Inflammatory macrophage (primary cell): ENCODE measurements at places on chromosomes 11 and 22.

DNA sequence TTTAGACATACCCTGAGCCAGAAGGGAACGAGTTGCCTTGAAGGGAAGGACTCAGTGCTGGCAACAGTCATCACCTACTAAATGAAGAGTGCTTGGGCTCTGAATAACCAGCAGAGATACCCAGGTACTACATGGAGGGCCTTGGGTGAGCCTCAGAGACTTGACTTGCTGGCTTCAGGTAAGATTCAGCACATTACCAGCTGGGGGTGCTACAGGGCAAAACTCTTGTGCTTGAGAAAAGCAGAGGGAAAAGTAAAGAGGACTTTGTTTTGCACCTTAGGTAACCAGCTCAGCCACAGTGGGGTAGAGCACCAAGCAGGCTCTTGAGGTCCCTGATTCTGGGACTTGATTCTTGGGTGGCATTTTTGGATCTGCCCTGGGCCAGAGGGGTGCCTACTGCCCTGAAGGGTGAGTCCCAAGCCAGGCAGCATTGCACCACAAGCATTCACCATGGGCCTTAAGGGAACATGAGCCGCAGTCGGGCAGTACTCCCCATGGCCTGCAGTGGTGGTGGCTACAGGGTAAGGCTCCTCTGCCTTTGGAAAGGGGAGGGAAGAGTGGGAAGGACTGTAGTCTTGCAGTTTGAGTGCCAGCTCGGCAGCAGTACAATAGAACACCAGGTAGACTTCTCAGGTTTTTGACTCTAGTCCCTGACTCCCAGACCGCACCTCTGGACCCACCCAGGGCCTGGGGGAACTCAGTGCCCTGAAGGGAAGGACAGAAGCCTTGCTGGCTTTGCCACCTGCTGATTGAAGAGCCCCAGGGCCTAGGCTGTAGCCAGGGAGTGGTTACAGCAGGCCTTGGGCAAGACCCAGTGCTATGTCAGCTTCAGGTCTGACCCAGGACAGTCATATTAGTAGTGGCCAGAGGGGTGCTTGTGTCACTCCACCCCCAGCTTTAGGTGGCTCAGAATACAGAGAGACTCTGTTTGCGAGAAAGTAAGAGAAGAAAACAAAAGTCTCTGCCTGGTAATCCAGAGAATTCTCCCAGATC, 22.7 kb upstream of the PLEKHA7 start:
- no peak for DNase-seq

DNA sequence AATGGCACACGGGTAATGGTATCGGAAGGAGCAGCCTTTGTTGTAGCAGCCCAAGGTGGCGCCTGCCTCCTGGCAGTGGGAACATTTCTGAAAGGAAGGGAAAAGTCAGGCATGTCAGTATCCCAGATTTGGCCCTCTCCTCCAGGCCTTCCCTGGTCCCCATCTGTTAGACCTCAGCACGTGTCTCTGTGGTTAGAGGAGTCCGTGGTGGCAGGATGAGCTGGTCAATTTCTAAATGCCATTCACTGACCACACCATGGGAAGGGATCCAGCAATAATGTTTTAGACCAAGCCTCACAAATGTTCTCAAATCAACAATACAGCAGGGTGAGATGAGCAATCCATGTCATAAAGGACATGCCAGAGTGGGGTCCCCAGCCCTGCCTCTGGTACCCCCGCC, 49.0 kb upstream of the CYP2D6 start:
- DNase-seq, result no peak

GRCh38 chr11:114395736-114396135, 4.6 kb downstream of the C11orf71 start:
- no peak for DNase-seq

GRCh38 chr11:17786824-17787525, 52.4 kb downstream of the KCNC1 start:
- DNase-seq, result no peak

- peak; percentile 59 for DNase-seq
Measured at GRCh38 chr11:36373016-36374010, 77.2 kb downstream of the PRR5L start.

DNA sequence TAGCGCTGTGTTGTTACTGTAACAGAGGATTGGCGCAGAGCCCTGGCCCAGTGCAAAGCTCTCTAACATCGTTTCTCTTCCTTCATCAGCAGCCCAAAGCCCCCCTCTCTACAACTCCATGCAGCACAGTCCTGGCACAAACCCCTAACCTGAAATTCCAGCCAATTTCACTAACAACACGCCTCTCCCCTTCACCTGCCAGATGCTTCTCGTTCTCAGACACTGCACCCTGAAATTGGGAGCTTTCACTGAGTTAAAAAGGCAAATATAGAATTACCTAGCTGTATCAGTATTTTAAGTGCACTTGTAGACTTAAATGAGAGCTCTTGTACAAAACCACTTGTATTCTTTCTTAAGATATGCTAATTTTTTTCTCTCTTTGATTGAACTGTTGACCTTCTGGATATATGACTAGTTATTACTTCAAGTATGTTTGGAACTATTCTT, 16.3 kb downstream of the GRAP2 start:
- no peak for DNase-seq

GRCh38 chr11:19777039-19777376, 64.4 kb downstream of the NAV2 start:
- DNase-seq, result no peak

GRCh38 chr11:69444381-69445130, 36.9 kb upstream of the LINC01488 start:
- peak; percentile 90 for DNase-seq

DNA sequence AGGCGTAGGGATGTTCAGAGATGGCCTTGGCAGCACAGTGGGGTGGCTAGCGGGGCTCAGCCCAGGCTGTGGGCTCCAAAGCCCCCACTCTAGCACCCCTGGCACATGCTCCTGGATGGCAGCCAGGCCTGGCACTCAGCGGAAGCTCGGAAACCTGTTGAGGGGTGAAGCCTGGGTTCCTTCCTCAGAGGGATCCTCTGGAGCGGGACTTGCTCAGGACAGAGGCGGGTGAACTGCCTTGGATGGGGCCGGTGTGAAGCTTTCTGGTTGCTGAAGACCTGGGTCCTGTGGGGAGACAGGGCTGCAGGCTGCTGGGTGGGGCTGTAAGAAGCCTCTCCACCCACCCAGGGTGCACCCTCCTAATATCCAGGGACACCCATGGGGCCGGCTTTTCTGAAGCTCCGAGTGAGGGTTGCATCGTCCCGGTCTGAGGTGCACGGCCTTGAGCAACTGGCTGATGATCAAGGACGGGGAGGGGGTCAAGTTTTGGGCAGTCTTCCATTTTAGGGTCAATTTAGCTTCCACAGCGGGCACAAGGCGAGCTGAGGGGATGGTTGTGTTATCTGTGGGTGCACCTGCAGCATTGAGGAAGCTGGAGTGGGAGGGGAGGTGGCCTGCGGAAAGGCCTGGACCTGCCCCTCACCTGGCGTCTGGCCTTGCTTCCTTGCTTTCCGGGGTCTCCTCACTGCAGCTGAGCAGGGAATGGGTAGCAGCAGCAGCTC, 5.2 kb downstream of the MRGPRE start:
- DNase-seq, result no peak

GRCh38 chr22:22248878-22249277, 4.3 kb downstream of the VPREB1 start:
- peak; percentile 18 for DNase-seq

DNA sequence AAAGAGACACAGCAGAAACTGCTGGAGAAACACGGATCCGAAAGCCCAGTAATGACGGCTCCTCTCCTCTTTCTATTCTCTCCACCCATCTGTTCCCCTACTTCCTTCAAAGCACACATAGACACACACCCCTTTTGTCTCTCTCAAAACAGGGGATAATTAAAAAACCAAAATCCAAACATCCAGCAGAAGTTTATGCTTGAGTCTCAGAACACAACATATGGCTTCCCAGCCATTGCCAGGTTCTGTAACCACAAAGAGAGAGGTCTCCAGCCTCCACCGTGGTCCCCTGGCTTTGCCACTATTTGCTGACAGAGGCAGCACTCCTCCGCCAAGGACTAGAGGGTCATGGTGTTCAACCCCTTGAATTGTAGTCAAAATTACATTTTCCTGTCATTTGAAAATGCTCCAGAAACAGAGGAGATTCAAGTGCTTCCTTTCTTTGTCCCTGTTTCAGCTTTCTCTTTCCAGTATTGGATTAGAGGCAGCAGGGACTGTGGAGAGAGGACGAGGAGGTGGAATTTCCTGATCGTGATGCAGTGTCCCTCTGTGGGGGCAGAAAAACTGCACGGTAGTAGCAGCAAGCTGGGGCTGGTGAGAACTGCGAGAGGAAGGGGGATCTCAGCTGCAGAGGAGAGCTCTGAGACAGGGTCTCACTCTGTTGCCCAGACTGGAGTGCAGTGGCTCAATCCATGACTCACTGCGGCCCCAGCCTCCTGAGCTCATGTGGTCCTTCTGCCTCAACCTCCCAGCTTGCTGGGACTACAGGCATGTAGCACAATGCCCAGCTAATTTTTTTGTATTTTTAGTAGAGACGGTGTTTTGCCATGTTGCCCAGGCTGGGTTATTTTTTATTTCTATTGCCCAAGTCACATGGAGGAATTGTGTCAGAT, 60.3 kb downstream of the UBASH3B start:
- no peak for DNase-seq

- no peak for DNase-seq
Measured at GRCh38 chr11:7450836-7451235, 34.5 kb upstream of the OLFML1 start.

- peak; percentile 71 for DNase-seq
Measured at GRCh38 chr11:123103326-123103980, 41.5 kb upstream of the HSPA8 start.

GRCh38 chr22:30866811-30867271, 101.7 kb downstream of the MORC2 start:
- no peak for DNase-seq

- peak; percentile 24 for DNase-seq
Measured at GRCh38 chr11:72598906-72599305, 75.3 kb downstream of the PDE2A start.

DNA sequence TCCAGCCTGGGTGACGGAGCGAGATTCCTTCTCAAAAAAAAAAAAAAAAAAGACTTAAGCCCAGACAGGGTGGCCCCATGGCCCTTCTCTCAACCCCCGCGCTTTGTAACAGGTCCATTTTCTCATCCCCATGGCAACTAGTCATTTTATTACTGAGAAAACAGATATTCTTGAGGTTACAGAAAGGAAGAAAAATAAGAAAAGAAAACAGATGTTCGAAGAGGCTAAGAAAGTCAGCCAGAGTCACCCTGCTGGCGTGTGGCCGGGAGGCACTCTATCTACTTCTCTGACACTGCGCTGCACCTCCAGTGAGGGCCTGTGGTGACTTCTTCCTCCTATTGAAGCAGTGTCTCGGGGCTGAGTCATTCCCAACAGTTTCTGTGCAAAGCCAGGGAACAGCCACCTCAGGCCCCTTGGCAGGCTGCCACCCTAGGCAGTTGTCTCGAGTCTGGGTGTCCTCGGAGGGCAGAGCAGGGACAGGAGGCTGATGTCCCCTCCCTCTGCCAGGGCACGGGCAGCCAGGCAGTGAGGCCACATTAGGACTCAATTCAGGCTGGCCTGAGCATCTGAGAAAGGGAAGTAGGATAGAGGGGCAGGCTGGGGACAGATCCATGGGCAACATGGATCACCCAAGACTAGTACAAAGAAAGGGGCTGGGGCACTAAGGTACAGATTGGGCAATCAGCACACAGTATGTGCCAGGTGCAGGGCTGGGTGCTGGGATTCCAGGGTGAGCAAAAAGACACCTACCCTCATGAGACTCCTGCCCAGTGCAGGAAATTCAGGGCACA, 16.4 kb upstream of the SYVN1 start:
- DNase-seq, result peak; percentile 91

DNA sequence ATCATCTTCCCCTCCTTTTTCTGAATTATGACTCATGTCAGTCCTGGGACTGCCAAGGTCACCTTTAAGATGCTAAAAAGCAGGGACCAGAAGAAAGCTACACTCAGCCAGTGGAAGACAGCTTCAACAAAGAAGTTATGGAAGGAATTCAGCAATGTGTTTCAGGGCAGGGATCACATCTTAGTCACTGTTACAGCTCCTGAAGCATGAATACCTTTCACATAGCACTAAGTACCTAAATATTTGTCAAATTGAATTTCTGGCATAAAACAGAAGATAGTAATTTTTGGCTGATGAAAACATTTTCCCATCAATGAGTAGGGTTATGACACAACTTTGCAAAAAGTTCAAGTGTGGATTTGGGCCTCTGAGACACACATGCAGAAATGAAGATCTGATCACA, 5.2 kb downstream of the DDB1 start:
- DNase-seq, result no peak

DNA sequence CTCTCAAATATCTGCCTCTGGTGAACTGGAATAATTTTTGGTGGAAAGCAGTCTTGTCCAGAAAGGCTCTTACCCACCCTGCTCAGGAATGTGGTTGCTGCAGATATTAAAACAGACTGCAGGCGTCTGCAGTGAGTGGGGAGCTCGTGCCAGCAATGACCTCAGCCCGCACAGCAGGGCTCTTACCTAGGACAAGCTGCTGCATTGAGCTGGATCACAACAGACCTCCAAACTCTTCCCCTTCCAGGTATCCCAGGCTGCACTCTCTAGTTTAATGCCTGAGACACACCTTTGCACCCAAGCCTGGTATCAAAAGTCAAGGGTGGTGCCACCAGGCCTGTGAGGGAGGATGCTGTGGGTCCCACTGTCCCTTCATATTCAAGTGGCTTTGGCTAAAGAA, 69.7 kb upstream of the CDON start:
- DNase-seq, result no peak

- no peak for DNase-seq
Measured at GRCh38 chr11:101158119-101158518, 28.5 kb upstream of the PGR start.

- DNase-seq, result no peak
Measured at GRCh38 chr22:43036282-43036829, 21.4 kb upstream of the PACSIN2 start.
